Skin of body (tissue), 3 donors: ENCODE measurements at places on chromosomes 1 and 21. TPM values are rescaled to one million over a fixed set of nuclear protein-coding genes. Genes with fewer than 3 reads are reported as not detected.
A peak's percentile ranks its signal among the peaks of the same experiment; 100 is the strongest.

The CASQ1 gene
- 109 TPM for total RNA-seq

The C1orf87 gene
- total RNA-seq, result 0.20 TPM

The CLDN8 gene
- total RNA-seq, result 9.6 TPM

The PLA2G4A gene
- total RNA-seq, result 24.3 TPM

The SASS6 gene
- total RNA-seq, result 3.7 TPM

The PDZK1 gene
- total RNA-seq, result 8.7 TPM

The ABCA4 gene
- total RNA-seq, result 3.8 TPM

The ZNF362 gene
- total RNA-seq, result 9.4 TPM

The MYOC gene
- 0.30 TPM for total RNA-seq

The EVA1C gene
- 5.3 TPM for total RNA-seq

The APP gene
- total RNA-seq, result 257 TPM

- peak; percentile 50 for DNase-seq
Observed at GRCh38 chr1:160070243-160071163, 543 bp upstream of the KCNJ10 start.

GRCh38 chr1:116408803-116409720 lies 36.0 kb downstream of the ATP1A1 start:
- no peak for DNase-seq

DNA sequence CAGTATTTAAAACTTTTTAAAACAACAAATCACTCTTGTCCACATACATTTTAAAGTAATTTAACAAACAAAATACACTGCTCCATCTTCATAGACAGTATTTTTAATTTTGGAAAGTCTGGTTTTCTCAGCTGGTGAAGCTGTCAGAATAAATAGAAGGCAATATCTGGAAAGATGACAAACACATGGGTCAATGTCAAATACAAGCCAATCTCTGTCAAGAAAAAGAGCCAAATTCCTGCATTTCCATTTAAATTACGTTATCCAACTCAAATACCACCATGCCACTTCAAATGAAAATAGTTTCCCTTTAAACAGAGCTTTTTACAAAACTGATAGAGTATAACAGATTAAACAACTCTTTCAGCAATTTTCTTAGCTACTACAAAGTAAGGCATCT lies 176.5 kb downstream of the RERE start:
- DNase-seq, result no peak

DNA sequence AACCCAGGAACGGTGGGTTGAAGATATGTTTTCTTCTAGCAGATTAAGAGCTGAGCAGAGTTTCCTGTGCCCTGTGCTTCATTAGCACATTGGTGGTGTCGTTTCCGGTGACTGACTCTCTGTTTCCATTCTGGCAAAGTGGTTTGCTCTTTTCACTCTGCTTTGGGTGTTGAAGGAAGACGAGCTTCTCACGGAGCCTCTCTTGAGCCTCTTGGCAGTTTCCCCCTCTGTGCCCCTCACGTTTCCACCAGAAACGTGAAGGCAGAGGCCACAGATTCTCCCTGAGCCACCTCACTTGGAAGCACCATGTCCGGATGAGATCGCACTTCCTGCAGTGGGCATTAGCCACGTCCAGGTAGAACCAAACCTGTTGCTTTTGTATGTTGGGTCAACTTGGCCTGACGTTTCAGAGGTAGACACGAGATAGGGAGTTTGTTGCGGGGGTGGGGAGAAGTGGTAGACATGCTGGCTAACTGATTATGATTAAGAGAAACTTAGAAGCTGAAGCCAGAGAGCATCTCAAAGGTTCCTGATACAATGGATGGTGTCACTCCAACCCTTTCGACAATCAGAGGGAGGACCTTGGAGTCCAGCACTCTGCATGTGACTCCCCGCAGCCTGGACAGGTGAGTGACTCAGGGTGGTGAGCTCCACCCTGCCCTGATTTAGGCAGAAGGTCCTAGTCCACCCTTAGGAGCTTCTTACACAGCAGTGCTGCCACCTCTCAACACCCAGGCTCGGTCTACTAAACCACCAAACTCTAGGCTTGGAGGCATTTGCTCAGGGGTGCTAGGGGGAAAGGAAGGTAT lies at the start of gene LAX1:
LAX1 (plus strand) TSS at position 155 of the 809 bp plus-strand sequence; CDS start at position 538, 383 bp downstream.
- DNase-seq, result no peak

GRCh38 chr1:119372503-119373086 lies 4.0 kb downstream of the HAO2 start:
- peak; percentile 54 for DNase-seq

- no peak for DNase-seq
Observed at GRCh38 chr1:212584092-212584886, 24.3 kb upstream of the ATF3 start.

GRCh38 chr1:153616144-153616916 lies at the start of gene S100A14:
Gene S100A14, minus strand, starts transcription at chr1:153616325. Its CDS starts 467 bp downstream, at chr1:153615858.
- no peak for DNase-seq

- DNase-seq, result no peak
Observed at GRCh38 chr1:105872817-105873216, 1183.7 kb upstream of the PRMT6 start.

GRCh38 chr1:110675060-110675791 lies 486 bp upstream of the KCNA3 start:
- no peak for DNase-seq

DNA sequence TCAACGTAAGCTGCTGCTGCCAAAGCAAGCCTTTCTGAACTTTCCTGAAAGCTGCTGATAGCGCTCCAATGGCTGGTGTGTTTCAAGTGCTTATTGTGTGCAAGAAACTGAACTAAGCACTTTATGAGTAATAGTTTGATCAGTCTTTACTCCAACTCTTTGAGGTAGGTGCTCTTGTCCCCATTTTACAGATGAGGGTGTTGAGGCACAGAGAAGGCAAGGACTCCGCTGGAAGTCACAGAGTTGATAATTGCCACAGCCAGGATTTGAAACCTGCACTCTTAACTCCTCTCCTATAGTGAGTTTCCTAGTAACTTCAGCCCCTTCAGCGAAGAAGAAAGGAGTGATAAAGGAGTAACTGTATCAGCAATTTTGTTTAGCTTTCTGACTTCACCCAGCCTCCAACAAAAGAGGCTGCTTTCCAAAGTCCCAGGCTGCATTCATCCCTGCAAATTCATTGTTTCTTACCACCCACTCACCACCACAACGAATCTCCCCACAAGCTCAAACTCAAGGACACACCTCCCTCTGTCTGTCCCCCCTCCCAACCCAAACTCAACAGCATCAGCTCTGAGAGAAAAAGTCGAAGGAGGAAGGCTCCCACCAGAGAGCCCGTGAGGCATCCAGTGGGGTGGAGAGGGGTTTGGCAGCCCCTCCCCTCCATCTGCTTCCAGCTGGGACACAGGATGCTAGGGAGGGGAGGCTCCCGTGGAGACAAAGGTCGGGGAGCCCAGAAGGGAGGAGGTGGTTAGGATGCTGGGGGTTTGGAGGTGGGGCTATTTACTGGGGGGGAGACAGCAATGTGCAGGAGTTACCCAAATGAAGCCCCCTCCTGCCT lies 139.6 kb downstream of the NAV1 start:
- DNase-seq, result no peak

DNA sequence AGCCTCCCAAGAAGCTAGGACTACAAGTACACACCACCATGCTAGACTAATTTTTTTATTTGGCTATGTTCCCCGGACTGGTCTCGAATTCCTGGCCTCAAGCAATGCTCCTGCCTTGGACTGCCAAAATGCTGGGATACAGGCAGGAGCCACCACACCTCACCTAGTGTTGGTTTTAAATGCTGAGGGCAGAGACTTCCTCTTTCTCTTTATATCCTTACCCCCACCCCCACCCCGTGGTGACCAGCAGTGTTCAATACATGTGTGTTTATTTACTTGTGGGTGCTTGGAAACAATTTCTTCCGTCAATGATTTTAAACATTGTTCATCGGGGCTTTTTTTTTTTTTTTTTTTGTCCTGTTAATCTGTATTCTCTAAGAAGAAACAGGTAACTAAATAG lies 158.9 kb downstream of the ZBTB18 start:
- DNase-seq, result no peak

- DNase-seq, result no peak
Observed at GRCh38 chr1:113369040-113369439, 21.3 kb upstream of the MAGI3 start.

DNA sequence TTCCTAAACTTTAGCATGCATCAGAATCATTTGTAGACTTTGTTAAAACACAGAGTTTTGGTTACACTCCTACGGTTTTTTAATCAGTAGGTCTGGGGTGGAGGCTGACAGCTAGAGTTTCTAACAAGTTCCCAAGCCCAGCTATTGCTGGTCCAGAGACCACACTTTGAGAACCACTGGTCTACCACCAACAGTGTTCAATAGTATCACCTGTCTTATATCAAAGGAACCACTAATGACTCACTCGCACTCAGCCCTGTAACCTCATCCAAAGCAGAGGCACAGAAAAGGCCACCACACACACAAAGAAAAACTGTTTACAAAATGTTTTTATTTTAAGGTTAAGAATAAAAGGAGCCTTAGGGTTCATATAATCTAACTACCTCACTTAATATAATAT lies 68.7 kb downstream of the HIVEP3 start:
- no peak for DNase-seq

GRCh38 chr21:33113131-33113530 lies 43.2 kb downstream of the OLIG1 start:
- DNase-seq, result no peak

GRCh38 chr1:161071886-161072371 lies 2.2 kb upstream of the ARHGAP30 start:
- no peak for DNase-seq

- no peak for DNase-seq
Observed at GRCh38 chr1:28163496-28164161, 12.9 kb downstream of the PTAFR start.

- no peak for DNase-seq
Observed at GRCh38 chr1:150780510-150780909, 14.9 kb upstream of the CTSS start.

DNA sequence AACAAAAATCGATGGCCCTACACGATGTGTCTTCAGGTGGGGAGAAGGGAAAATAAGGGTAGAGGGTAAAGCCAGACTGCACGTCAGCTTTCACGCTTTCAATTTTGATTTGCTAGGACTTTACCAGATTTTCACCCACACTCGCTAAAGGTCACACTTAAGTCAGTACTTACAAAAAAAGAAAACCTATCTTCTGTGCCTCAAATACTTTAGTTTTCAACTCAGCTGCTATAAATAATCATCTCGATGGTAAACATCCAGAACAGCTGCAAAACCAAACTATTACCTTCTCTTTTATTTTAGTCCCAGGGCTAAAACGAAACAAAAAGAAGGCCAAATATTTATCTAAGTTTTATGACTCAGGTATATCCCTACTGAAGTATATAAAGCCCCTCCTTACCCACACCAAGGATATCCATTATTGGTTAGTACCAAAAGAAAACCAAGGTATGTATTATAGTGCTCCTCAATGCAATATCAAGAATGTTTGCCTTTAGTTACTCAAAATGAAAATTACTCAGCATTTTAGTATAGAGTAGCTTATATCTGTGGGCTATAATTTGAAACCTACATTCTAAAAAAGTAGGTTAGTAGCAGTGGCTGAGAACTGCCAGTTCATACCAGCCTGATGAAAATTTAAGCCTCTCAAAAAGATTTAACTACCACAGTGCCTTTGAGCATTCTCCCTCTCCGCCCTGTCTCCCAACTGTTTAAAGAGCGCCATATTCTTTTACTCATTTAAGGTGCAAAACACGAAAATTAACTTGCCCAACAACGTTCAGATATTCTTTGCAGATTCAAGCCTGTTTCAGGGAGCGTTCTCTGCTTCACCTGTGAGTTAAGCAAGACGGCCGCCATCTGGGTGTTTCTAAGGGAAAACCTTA lies 1.5 kb downstream of the CSDE1 start:
- no peak for DNase-seq

DNA sequence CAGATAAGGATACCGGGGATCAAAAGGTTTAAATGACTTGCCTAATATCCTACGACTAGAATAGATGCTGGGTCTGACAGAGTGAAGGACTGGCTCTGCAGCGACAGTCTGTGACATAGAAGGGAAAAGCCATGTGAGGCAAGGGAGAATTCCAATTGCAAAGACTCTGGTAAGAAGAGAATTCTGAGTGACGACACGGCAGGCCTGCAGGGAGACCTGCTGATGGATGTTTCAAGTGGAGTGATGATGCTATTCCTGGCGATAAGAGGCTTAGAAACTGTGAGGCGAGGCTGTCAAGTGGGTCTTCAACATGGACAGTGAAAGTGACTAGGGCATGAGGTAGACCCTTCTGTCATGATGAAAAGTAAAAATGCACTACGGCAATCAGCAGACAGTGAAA lies 176.6 kb upstream of the PBX1 start:
- no peak for DNase-seq

GRCh38 chr1:2528966-2529783 lies 888 bp downstream of the HES5 start:
- DNase-seq, result no peak

DNA sequence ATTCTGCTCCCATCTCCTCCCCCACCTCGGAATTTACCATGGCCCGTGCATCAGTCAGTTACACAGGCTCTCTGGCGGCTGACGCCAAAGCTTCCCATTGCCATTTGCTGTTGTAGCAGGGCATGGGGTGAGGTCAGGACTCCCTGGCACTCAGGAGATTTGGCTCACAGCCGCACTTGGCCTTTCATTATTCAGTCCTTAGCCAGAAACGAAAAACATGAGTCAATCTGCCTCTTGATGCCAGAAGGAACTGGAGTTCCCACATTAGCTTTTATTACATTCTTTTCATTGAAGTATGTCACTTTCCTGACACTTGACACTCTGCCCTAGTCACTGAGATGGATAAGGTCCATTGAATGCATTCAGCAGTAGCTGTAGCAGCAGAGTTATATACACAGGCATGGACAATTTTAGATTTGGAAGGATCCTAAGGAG lies 260.6 kb downstream of the CACNA1E start:
- no peak for DNase-seq

GRCh38 chr1:56289260-56289659 lies 290.1 kb downstream of the PLPP3 start:
- no peak for DNase-seq

- peak; percentile 50 for DNase-seq
Observed at GRCh38 chr1:215345766-215346165, 221.3 kb upstream of the KCTD3 start.

- no peak for DNase-seq
Observed at GRCh38 chr1:19644395-19644680, 227 bp downstream of the NBL1 start.

DNA sequence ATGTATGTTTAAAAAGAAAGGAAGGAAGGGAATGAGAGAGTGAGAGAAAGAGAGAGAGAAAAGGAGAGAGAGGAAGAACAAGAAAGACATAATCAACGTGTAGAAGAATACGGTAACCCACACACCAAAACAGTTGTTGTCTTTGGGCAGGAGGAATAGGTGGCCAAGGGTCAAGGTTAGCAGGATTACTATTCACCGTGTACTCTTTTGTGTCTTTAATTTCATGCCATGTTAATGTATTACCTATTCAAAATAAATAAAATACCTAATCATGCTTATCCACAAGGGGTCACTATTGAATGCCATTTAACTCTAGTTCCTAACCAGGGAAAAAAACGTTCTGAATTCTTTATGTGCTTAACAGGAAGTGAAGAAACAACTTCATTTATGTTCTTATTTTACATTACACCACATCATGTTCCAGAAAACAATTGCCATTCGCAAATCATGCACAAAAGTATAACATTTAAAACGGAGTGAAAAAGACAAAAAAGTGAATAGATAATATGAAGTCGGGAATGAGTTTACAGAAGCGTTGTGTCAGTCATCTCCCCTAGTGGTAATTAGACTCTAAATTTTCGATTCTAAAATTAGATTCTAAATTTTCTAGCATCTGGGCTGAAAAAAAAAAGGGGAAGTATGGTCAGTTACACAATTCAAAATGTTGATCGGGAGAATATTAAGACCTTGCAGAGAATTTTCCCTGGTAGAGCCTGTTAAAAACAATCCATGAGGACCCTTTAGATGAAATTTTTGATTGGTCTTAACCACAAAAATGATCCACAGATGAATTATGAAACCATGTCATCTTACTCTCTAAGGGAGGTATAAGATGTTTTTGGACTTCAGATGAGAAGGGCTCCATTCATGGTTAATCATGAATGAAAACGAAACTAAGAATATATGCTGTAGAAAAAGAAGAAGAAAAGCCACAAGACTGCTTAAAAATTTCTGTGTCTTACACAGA lies 700 bp upstream of the KMO start:
- peak; percentile 71 for DNase-seq
